Frontal cortex (tissue), 4 donors: ENCODE measurements at places on chromosomes 7 and 10. TPM values are rescaled to one million over a fixed set of nuclear protein-coding genes. Genes with fewer than 3 reads are reported as not detected.

DNA sequence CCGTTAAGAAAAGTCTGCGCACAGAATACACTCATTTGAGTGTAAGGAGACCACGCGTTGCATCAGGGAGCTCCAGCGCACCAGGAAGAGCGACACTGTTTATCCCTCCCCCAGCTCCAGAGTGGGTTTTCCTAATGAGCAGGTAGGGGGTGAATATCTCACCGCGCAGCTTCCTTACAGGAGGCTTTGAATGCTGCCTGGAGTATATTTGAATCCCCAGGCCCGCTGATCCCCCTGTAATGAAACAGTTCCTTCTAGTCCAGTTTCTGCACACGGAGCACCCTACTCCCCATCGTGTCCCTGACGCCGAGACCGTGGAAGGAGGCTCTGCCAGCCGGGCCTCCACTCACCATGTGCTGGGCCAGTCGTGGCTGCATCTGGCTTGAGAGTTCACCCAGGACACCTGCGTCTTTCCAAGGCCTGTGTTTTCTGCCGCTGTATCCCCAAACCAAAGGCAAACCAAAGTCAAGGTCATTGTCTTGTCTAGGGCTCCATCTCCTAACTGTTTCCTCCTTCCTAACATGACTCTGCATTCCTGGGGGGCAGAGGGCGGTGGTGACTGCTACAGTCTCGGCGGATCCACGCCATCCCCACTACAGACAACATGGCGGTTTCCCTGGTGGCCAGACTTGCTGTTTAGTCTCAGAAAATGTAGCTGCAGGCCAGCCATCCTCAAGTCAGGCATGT lies 167.8 kb downstream of the USP6NL start:
- DNase-seq: no peak

DNA sequence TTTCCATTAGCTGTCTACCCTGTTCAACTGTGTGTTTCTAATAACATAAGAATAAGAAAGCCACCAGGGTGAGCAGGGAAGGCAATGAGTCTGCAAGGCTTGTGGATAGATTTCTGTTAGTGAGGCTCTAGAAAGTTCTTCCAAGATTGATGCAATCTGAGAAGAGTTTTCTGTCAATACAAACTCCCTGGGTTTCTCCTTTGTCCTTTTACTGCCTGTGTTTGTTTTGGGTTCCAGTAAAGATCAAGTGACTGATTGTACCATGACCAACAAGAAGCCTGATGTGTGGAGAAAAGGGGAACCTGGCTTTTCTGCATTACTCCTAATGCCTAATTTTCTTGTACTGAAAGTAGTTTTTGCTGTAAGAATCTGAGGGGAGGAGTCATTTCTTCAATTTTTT lies 139.9 kb downstream of the CFTR start:
- DNase-seq: no peak

DNA sequence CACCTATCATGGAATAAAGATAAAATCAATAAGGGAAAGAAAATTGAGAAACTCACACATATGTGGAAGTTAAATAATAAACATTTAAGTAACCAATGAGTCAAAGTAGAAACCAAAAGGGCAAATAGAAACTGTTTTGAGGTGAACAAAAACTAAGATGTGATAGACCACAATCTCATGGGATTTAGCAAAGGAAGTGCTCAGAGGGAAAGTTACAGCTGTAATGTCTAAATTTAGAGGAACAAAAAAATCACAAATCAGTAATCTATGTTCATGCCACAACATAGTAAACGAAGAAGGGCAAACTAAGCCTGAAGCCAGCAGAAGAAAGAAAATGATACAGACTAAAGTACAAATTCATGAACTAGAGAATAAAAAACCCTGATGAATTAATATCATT lies 16.3 kb downstream of the CYP3A4 start:
- no peak for DNase-seq

DNA sequence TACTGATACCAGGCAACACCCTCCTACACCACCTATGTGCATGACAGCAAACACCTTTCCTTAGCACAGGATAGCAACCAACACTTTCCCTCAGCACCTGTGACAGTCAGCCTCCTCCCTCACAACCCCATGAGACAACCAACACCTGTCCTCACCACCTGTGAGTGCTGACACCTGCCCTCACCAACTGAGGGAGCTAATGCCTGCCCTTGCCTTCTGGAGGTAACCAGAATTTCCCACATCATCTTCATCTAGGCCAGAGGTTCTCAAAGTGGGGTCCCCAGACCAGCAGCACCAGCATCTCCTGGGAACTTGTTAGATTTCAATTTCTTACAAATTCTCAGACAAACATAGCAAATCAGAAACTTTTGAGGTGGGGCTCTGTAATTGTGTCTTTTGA lies 112.5 kb downstream of the GRID1 start:
- DNase-seq: no peak

DNA sequence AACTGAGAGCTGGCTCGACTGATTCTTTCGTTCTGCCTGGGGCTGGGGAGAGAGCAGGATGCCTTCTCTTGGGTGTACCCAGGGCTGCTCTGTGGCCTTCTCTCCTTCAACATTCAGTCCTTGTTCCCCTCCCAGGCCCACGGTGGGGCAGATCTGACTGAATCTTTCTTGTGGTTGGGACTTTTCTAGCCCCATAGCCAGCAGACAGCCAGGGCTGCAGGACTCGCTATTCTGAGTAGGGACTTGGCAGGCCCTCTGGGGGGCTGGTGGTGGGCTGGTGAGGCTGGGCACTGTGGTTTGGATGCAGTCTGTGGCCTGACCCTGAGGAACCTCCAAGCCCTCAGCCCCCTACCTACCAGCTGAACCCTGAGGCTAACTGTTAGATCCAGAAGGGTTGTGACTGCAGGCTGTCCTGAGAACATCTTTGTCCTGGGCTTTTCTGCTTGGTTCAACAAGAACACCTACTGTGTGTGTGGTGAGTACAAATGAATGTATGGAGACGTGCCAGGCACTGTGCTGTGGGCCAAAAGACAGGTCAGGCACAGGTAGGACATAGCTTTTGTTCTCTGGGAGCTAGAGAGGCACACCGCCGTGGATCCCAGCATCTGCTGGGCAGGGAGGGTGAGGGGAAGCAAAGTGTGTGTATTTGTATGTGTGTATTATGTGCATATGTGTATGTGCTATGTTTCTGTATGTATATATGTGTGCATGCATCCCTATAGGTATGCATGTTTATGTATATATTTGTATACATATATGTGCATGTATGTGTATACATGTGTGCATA lies 2.1 kb upstream of the PALD1 start:
- DNase-seq: no peak

GRCh38 chr7:134660242-134660785 lies 13.7 kb downstream of the BPGM start:
- DNase-seq: no peak

GRCh38 chr10:71257319-71257997 lies 45.1 kb downstream of the UNC5B start:
- no peak for DNase-seq

DNA sequence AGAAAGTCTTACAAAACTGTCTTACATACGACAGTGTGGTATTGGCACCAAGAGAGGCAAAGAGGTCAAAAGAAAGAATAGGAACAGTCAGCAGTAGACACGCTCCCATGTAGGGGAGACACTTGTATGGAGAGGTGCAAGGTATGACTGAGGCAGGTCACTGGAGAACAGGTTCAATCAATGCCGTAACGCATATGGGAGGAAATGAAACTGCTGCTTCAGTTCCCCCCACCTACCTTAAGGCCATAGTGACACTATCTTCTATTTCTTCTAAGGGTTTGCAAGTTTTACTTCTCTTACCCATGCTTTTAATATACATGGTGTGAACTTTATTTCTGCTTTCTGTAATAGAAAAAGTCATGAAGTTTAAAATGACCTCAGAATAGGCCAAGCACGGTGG lies 5.5 kb upstream of the PITRM1 start:
- DNase-seq: no peak

GRCh38 chr7:19408706-19409220 lies 263.5 kb upstream of the FERD3L start:
- DNase-seq: no peak

DNA sequence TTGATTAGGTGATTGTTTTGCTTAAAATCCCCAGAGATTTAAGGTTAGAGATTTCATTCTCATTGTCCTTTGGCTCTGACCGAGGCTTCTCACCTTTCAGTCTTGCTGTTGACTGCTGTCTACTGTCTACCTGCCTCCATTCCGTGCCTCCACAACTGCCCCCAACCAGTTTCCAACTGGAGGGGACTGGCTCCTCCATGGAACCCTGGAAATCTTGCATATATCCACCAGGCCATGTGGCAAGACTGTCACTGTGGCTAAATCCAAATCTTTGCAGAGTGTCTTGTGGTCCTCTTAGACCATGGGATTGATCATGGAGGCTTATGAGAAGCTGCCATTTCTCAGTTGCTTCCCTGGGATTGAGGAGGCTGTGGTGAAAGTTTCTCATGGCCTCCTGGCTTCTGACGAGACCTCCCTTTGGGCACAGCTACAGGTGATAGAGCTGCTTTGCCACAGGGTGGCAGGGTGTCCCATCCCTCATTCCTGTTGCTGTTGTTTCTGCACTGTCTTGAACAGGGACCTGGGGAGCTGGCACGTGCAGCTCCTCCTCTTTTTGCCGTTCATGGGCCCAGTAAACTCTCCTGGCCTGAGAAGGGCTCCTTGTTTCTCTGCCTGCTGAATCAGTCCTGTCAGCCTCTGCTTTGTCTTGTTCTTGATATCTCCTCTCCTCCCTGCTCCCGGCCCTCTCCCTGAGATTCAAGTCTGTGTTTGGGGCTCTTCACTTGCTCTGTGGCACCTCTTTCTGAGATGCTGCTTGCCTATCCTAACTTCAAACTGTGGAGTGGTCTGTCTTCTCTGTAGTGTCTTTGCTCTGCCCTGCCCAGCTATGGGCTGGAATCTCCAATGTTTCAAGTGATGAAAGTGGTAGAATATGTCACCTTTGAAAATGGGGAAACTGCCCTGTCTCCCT lies 63.6 kb upstream of the IGFBP3 start:
- no peak for DNase-seq

- DNase-seq: no peak
Observed at GRCh38 chr7:121020989-121021969, 32.8 kb downstream of the CPED1 start.

- DNase-seq: no peak
Observed at GRCh38 chr10:68684413-68684812, 36.6 kb upstream of the CCAR1 start.

GRCh38 chr7:73433924-73434700 lies 534 bp downstream of the FZD9 start:
- DNase-seq: no peak

DNA sequence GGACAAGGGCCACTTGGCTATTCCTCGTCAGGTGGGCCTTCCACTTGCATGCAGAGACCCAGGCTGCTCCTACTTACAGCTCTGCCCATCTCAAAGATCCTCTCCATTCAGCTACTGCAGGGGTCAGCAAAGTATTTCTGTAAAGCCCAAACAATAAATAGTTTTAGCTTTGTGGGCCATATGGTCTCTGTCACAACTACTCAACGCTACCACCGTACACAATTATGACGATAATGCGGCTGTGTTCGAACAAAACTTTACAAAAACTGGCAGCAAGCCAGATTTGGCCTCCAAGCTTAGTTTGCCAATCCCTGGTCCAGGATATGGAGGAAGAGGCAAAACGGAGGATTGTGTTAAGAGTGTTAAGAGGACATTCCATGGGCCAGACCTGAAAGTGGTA lies 12.8 kb downstream of the RAB11FIP2 start:
- no peak for DNase-seq

GRCh38 chr7:91814189-91814588 lies 66.3 kb downstream of the MTERF1 start:
- no peak for DNase-seq

GRCh38 chr10:115604627-115605026 lies 511.5 kb downstream of the ATRNL1 start:
- no peak for DNase-seq

Gene SLC35B4
- total RNA-seq: 24.5 TPM

Gene KIF5B
- total RNA-seq: 129 TPM

Gene FAM20C
- 19.6 TPM for total RNA-seq

Gene TMEM213
- not detected for total RNA-seq

Gene ACHE
- total RNA-seq: 11.0 TPM

Gene AKR1C4
- total RNA-seq: not detected
